Dermis microvascular lymphatic vessel endothelial cell (primary cell): ENCODE measurements at places on chromosomes 1 and 21. TPM values are rescaled to one million over a fixed set of nuclear protein-coding genes. Genes with fewer than 3 reads are reported as not detected.

WDR47 gene
- 13.2 and 15.0 TPM in 2 replicates for total RNA-seq

MTMR11 gene
- 0.25 and 0.64 TPM in 2 replicates for total RNA-seq

SHCBP1L gene
- total RNA-seq: under 0.01 and 0.13 TPM in 2 replicates

LCE1D gene
- not detected in 2 replicates for total RNA-seq

CBR3 gene
- total RNA-seq: 2.8 and 3.0 TPM in 2 replicates

IRF6 gene
- total RNA-seq: 0.51 and 2.6 TPM in 2 replicates

GTF2B gene
- 34.4 and 34.8 TPM in 2 replicates for total RNA-seq

RAB7B gene
- under 0.01 TPM in 1 of 2 replicates, not detected in the other for total RNA-seq

F3 gene
- 1.3 and 2.0 TPM in 2 replicates for total RNA-seq

DCDC2B gene
- total RNA-seq: not detected in 2 replicates

YIPF1 gene
- total RNA-seq: 11.6 and 15.3 TPM in 2 replicates

RRP1 gene
- 12.6 and 15.6 TPM in 2 replicates for total RNA-seq

PTGFRN gene
- total RNA-seq: 153 and 238 TPM in 2 replicates

LCE1B gene
- total RNA-seq: not detected in 2 replicates

GNG4 gene
- total RNA-seq: 0.13 and 0.25 TPM in 2 replicates

HPDL gene
- total RNA-seq: 1.6 and 1.7 TPM in 2 replicates
